Activated CD4-positive, alpha-beta memory T cell treated with anti-CD3 and anti-CD28 coated beads, Interleukin-2, amount 10 ng/mL, durations not matched to agents 7 days and 5 days (primary cell): ENCODE measurements at places on chromosomes 2 and 18.

GRCh38 chr2:174062934-174063333 is 97.8 kb upstream of the SP3 start:
- H3K36me3 ChIP-seq, result no peaks in the 10 kb centered on the region
- no peaks in the 10 kb centered on the region for H3K4me1 ChIP-seq
- no peak overlapping the region for H3K27ac ChIP-seq
- DNase-seq, result no peak
- peaks cover 19% of the 10 kb centered on the region for H3K27me3 ChIP-seq
- H3K4me3 ChIP-seq, result no peak overlapping the region

- DNase-seq, result no peak
- H3K36me3 ChIP-seq, result no peaks in the 10 kb centered on the region
- H3K27ac ChIP-seq, result no peak overlapping the region
- no peaks in the 10 kb centered on the region for H3K27me3 ChIP-seq
Measured at GRCh38 chr18:35646449-35646848, 64.9 kb downstream of the GALNT1 start.

DNA sequence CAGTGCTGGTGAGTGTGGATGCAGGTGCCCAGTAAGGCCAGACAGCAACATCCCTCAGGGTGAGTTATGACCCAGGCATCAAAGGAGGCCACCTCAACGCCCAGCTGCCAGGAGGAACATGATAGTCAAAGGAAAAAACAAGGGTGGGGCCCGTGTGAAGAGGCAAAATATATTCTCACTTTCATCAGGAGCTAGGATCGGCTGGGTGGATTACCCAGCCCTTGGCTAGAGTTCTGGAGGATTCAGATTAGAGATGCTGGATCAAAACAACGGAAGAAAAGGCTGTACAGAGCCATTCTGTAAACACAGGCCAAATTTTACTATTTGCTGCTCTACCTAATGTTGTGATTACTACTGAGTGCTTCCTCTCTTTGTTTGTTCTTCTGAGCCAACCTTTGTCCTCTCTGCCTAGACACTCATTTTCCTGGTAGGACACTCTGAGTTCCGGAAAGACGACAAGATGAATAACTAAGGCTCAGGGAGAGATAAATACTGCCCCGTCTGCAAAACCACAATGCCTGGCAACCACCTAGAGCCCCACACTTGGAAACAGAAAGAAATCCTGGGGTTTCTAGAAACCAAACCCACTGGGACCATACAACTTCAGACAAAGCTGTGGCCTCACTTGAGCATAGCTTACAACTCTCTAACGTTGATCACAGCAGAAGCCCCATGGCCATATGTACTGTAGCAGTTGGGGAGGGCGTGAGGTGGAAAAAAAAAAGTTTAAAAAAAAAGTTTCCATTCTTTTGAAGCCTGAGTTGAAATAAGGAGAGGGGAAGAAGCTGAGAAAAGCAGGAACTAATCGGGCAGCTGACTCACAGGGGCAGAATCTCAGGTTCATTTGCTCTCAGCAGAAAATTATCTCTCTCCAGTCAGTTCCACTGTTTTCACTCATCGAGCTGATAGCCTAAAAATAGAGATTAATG is 17.8 kb upstream of the PMAIP1 start:
- no peaks in the 10 kb centered on the region for H3K36me3 ChIP-seq
- H3K4me3 ChIP-seq, result no peak overlapping the region

DNA sequence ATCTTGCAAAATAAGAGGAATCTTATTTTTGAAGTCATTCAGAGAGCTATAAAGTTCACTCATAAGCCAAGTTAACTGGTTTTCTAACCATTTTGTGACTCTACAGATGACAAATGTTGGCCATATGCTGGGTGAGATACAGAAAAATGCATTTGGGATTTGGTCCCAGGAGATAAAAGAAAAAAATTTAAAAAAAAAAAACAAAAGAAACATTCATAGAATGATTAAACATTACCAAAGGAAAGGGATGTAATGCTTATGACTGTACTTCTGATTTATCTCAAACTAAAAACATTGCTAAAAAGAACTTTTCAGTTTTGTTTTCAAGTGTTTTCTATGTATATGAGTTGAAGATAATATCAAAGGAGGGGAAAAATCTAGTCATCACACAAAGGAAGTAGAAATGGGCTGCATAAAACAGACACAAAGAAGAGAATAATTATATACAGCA is 43.1 kb downstream of the PELI1 start:
- H3K4me1 ChIP-seq, result peaks cover 38% of the 10 kb centered on the region
- H3K36me3 ChIP-seq, result peaks cover 67% of the 10 kb centered on the region
- DNase-seq, result no peak
- H3K4me3 ChIP-seq, result no peak overlapping the region
- H3K27me3 ChIP-seq, result no peaks in the 10 kb centered on the region

- no peak overlapping the region for H3K27ac ChIP-seq
- DNase-seq, result no peak
- H3K4me3 ChIP-seq, result no peak overlapping the region
- peaks cover 9% of the 10 kb centered on the region for H3K27me3 ChIP-seq
- H3K36me3 ChIP-seq, result no peaks in the 10 kb centered on the region
- no peaks in the 10 kb centered on the region for H3K4me1 ChIP-seq
Measured at GRCh38 chr2:152067823-152068222, 31.0 kb downstream of the CACNB4 start.

DNA sequence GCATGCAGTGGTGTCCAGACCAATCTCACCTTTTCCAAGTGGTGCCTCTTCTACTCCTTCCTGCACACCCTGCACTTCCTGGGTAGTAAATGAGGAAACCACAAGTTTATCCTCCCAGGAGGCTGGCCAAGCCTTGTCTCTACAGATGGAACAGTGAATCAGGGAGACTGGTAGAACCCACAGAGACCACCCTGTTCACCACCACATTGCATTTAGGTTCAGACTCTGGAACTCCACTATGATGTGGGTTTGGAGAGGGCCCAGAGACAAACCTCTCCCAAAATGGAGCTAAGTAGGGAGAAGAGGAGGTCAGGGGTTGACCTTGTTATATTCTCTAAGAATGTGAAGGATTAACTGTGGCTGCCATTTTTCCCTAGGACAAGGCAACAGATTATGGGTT is 102.8 kb upstream of the FZD7 start:
- H3K27me3 ChIP-seq, result peaks cover 11% of the 10 kb centered on the region
- H3K4me1 ChIP-seq, result no peaks in the 10 kb centered on the region
- no peaks in the 10 kb centered on the region for H3K36me3 ChIP-seq
- H3K27ac ChIP-seq, result no peak overlapping the region
- no peak for DNase-seq

GRCh38 chr2:229520691-229521096 is 193.7 kb downstream of the DNER start:
- H3K4me1 ChIP-seq, result no peaks in the 10 kb centered on the region
- H3K27me3 ChIP-seq, result no peaks in the 10 kb centered on the region
- no peak overlapping the region for H3K4me3 ChIP-seq
- H3K27ac ChIP-seq, result no peak overlapping the region
- no peak for DNase-seq
- no peaks in the 10 kb centered on the region for H3K36me3 ChIP-seq

GRCh38 chr2:115939902-115940301 is 1497.5 kb downstream of the DPP10 start:
- no peaks in the 10 kb centered on the region for H3K36me3 ChIP-seq
- H3K4me1 ChIP-seq, result no peaks in the 10 kb centered on the region
- H3K27ac ChIP-seq, result no peak overlapping the region
- no peak overlapping the region for H3K4me3 ChIP-seq
- H3K27me3 ChIP-seq, result no peaks in the 10 kb centered on the region
- DNase-seq, result no peak

DNA sequence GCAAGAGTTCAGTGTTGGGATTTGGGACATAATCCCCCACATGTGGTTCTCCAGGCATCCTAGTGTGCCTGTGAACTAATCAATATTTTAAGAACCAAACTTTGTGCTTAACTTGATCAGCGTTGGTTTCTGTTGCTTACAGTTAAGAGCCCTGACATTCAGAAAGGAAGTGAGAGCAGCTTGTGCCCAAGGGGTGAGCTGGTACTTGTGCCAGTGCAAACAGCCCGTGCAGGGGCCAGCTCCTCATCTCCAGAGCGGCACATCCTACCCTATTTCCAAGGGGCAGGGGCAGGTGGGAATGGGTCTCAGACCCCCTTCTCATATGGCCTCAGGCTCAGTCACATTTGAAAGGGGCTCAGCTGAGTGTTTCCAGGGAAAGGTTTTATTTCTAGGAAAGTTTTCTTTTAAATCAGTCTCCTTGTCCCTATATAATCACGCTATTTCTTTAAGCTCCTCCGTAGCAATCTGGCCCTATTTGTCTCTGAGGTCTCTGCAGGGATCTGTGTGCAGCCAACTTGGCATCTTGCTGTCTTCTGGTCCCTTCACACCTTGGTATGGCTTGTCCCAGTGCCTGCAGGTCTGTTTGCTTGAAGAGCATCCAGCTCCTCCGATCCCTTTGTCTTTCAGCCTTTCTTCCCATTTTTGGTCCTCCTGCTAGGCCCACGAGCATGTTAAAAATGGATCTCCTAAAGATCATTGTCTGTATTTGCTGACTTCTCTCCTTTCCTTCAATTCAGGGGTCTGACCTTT is 358.9 kb downstream of the HRH4 start:
- H3K36me3 ChIP-seq, result no peaks in the 10 kb centered on the region
- no peak for DNase-seq
- H3K27me3 ChIP-seq, result no peaks in the 10 kb centered on the region
- no peak overlapping the region for H3K27ac ChIP-seq
- no peaks in the 10 kb centered on the region for H3K4me1 ChIP-seq
